NCI-H2171 treated with DMSO at 0.1 percent for 48 hours (cell line): ENCODE measurements at places on chromosomes 3 and 15.
A peak's percentile ranks its signal among the peaks of the same experiment; 100 is the strongest.

DNA sequence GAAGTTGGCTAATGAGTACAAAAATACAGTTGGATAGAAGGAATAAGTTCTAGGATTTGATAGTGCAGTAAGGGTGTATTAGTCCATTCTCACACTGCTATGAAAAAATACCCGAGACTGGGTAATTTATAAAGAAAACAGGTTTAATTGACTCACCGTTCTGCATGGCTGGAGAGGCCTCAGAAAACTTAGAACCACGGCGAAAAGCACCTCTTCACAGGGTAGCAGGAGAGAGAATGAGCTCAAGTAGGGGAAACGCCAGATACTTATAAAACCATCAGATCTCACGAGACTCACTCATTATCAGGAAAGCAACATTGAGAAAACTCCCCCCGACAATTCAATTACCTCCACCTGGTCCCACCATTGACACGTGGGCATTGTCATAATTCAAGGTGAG is 483.3 kb downstream of the TUSC7 start:
- no peak for DNase-seq

- DNase-seq, result no peak
Measured at GRCh38 chr3:159451482-159451881, 537.2 kb upstream of the IL12A start.

- peak; percentile 87 for DNase-seq
Measured at GRCh38 chr15:101709466-101709865, 14.8 kb downstream of the TARS3 start.

- no peak for DNase-seq
Measured at GRCh38 chr3:166223120-166223519, 385.9 kb upstream of the BCHE start.

DNA sequence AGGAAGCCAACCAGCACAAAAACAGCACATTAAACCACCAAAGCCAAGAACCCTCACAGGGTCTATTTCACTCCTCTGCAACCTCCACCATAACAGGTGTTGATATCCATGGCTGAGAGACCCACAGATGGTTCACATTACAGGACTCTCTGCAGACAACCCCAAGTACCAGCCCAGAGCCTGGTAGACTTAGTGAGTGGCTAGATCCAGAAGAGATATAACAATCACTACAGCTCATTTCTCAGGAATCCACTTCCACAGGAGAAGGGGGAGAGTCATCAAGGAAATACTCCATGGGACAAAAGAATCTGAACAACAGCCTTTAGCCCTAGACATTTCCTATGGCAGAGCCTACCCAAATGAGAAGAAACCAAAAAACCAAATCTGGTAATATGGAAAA is 168.1 kb upstream of the CD96 start:
- DNase-seq, result peak; percentile 12

- DNase-seq, result no peak
Measured at GRCh38 chr15:57410373-57410772, 34.1 kb downstream of the CGNL1 start.

DNA sequence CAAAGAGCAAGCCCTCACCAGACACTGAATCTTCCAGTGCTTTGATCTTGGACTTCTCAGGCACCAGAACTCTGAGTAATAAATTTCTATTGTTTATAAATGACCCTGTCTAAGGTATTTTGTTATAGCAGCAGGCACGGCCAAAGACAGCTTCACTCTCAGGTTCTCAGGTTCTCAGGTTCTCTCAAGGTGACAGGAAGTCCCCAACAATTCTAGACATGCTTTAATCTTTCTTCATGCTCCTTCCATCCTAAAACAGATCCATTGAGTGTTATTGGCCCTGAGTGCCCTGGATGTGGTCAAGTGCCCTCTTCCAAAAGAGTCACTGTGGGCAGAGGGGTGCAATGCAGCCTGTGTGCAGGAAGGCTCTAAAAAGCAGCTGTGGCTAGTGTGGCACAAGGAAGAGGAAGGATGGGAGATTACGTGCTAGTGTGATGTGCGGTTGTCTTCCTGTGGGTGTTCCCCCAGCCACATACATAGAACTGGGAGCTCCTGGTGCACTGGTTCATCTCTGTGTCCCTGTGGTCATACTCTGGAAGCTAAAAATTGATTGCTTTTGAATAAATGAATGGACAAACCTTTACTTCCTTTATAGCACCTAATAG is 11.0 kb upstream of the RAB7A start:
- DNase-seq, result no peak

- no peak for DNase-seq
Measured at GRCh38 chr3:27317096-27317495, 52.1 kb downstream of the NEK10 start.

- no peak for DNase-seq
Measured at GRCh38 chr3:42739401-42740158, 33.5 kb downstream of the CCDC13 start.

GRCh38 chr15:39376371-39376909 is 204.4 kb upstream of the THBS1 start:
- DNase-seq, result no peak

DNA sequence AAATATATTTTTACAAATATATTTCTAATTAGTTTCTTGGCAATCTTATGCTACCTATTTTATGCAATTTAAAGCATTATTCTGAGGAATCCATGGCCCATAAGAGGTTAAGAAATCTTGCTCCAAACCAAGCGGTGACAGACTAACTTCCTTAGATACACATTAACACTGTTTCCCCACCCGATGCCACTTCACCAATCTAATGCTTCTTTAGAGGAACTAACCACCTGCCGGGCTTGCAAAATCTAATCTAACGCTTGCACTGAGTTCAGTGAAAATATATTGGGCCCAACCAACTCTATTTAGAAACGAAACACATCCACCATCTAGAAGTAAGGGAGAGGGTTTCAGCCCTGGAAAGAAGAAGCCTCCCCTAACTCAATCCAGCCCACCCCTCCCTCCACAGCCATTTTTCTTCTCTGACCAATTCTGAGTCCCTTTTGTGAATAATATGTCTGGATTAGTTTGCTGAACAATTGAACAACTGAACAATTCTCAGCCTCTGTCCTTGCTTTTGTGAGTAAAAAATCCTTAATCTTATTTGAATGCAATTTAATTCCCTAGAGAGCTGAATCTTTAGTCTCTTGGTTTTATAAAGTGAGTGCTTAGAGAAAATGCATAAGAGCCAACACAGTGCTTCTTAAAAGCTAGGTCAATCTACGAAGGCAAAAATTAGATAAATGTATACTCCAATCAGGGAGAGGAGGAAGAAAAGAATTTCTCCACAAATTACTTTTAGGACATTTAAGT is 150.4 kb upstream of the ADAMTS9 start:
- DNase-seq, result no peak
